ENCODE measurements at places on chromosomes 1 and 21.

GRCh38 chr1:170664093-170664827 lies at the start of gene PRRX1:
PRRX1 (plus strand) TSS chr1:170664131; CDS start chr1:170664219, 88 bp downstream.
- peak; percentile 57 for DNase-seq

- DNase-seq = no peak
Observed at GRCh38 chr1:5860277-5860676, 131.9 kb downstream of the NPHP4 start.

DNA sequence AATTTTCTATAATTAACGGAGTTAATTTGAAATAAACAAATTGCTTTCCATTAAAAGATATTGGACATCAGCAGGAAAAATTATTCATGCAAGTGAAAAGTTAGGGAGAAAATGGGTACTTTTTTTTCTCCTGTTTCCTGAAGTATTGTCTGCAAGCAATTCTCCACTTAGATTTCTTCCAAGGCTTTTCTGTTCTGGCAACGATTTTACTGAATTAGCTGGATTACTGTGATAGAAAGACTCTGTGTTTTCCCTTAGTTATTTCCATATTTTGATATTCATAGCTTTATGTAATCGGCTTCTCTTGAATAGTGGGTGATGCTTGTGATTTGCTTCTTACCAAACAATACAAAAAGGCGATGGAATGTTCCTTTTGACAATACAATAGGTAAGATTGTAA lies 1333.9 kb downstream of the AMY1C start:
- DNase-seq = no peak

DNA sequence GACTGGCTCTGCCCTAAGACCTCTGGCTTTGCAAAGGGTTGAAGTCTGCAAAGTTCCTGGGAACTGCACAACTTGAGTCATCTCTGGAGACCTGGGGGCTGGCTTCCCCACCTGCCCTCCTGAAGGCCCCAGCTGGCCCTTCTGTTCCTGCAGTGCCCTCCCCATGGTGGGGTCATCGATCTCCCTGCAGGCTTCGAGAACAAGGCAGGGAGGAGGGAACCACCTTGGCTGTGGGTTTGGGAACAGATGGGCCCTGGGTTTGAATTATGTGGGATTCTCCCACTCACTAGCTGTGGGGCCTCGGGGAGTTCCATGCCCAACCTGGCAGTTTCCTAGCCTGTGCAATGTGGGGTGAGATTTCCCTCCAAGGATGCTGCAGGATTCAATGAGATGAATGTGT lies 310.2 kb downstream of the PTPRU start:
- DNase-seq = no peak

DNA sequence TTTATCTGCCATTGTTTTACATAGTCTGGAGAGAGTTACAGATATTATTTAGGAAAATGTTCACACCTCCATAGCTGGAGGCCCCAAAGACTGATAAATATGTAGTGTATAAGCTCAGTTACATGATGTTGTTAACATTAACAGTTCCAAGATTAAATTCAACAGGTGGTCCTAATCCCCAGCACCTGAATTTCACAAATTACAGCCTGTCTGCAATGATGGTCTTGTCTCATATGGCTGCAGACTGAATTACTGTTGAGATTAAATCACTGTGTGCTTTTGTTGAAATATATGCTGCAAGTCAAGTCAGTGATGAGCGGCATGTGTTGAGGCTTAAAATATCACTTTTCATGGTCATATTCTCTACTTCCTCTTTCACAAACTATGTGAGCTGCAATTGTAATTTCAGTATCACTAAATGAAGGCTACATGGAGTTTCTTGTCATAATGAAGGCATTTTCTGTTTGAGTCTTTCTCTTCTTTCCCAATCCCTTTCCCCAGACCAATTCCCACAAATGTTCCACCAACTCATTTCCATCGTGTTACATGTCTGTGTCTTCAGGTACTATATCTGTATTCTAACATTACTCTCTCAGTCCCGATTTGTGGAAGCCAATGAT lies 4.2 kb downstream of the ST6GALNAC5 start:
- DNase-seq = no peak

DNA sequence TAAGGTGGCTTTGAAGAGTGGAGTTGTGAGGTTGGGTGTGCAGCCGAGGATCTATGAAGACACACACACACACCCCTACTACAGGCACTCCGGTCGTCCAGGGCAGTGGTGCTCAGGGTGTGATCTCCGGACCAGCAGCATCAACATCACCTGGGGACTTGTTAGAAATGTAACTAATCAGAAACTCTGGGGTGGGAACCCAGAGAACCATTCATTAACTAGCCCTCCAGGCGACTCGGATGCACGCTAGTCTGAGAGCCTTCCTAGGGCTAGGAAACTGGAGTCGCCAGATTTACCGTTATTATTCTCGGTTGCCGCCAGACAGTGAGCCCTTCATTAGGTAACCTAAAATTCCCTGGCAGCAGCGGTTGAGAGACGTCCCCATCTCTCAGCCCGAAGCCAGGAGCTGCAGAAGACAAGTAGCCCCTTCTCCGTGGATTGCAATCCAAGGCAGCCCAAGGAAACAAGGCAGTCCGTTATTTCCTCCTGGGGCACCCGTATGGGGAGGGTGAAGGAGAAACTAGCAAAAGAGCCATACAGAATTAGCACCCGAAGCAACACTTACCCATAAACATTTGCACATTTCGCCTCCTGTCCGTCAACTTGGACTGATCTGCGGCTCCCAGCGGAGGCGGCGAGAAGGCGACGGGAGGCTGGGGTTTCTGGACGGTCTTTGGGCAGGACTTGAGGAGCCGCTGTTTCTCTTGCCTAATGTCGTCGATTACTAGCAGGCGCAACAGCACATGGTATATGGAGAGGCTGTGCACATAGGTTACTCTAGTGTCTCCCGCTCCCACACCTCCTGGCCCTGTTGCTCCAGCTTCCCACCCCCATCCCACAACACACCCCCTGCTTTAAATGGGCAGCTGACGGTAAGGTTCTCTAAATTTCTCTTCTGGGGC lies 2.9 kb upstream of the CCN1 start:
- no peak for DNase-seq

DNA sequence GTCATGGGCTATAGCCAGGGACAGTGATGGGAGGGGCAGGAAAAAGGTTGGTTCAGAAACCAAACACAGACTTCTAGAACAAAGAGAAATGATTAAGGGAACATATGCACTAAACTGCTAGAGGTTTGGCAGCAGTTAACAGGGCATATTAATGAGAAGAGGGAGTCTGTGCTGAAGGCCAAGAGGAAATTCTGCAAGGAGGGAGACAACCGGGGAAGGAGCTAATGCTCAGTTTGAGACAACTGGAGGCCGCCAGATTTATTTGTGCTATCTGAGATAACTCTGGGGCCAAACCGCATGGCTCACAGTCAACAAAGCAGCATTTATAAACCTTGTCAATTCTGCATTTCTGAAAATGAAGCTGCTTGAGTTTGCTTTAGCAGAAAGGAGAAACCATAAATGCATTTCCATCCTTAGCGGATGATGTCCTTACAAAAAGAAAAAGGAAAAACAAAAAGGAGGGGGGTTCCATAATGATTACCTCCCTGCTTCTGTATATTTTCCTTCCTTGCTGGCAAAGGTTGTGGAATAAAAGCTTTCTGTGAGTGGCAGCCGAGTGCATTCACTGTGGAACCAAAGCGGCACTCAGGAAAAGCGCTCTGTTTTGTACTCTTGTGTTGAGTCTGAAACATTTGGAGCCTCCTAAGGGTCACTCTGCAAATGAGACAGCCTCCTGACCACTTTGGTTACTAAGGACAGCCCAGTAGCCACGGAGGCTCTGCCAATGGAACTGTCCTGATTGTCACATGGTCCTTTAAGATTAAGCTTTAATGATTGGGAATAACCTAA lies 70.3 kb downstream of the SIM2 start:
- DNase-seq = no peak
